ENCODE measurements at places on chromosomes 5 and 9.

- no peak for DNase-seq
Observed at GRCh38 chr5:173832386-173832785, 55.8 kb upstream of the CPEB4 start.

DNA sequence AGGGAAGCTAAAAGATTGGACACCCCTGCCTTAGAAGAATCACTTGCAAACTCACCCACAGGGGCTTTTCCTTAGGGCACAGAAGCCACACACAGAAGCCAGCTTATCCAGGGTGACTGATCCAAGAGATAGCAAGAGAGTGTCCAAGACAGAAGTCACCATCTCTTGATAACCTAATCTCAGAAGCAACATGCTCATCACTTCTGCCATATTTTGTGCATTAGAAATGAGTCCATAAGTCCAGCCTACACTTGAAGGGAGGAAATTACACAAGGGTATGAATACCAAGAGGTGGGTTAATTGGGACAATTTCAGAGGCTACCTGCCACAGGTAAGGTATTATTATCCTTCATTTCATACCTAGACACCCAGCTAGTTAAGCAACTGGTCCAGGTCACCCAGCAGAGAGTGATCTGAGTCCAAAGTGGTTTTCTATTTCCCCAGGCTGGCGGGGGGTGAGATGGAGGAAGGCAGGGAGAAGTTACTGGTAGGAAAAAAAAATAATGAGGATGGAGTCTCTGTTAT lies 3.7 kb upstream of the ERGIC1 start:
- no peak for DNase-seq

GRCh38 chr5:115641948-115642347 lies 16.1 kb upstream of the TMED7 start:
- no peak for DNase-seq

GRCh38 chr9:24351973-24352372 lies 193.7 kb downstream of the IZUMO3 start:
- DNase-seq = no peak

DNA sequence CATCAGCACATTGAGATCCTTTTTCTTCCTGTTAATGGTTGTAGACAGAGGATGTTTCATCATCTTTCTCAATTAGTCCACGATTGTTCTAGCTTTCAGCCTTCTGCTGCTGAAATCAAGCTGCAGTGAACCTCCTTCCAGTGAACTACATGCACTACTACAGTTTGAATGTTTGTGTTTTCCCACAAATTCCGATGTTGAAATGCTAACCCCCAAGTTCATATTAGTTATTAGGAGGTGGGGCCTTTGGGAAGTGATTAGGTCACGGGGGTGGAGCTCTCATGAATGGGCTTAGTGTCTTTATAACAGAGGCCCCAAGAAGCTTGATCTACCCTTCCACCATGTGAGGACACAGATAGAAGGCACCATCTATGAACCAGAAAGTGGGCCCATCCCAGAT lies 32.9 kb downstream of the NSG2 start:
- no peak for DNase-seq

DNA sequence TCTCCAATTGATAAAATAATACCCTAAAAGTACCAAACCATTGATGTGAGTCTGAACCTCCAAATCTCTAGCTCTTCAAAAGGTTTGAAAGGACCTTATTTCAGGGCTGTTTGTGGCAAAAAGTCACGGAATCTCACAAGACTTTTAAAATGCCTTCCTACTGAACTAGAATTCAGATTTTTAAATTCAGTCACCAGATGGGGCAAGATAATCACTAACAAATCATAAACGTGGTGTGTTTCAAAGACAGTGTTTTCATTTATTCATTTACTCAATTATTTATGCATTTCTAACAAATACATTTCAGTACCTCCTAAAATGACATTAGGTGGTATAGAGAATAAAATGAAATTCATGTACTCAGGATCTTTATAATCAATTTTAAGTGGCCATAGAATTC lies 68.2 kb upstream of the SMC2 start:
- DNase-seq = no peak

DNA sequence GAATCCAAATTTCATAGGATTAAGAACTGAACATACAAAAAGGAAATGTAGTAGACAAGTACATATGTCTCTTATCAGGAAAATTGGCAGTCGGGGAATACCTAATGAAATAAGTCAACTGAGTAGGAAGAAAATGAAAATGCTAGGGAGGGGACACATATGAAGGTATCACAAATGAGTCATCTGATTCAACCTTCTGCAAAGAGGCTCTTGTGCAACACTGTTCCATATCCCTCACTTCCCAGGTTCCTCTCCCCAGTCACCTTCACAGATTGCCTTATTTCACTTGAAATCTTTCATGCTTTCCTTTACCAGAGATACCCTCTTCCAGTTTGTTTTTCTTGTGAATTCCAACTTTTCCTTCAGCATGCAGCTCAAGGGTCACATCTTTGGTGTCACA lies 139.0 kb downstream of the RFX3 start:
- no peak for DNase-seq

- DNase-seq = no peak
Observed at GRCh38 chr5:132663771-132664695, 6.1 kb downstream of the IL13 start.

DNA sequence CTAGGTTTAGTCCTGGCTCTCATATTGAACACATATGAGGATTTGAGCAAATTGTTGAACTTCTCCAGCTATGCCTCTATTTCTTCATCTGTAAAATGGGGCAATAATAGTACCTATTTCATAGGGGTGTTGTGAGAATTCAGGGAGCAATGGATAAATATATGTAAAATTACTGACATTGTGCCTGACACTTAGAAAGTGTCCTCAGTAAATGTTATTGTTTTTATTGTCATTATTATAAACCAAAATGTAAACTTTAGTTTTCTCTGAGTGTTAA lies 101.7 kb downstream of the ANGPTL2 start:
- DNase-seq = no peak

- DNase-seq = no peak
Observed at GRCh38 chr5:93911609-93912008, 170.2 kb upstream of the POU5F2 start.

DNA sequence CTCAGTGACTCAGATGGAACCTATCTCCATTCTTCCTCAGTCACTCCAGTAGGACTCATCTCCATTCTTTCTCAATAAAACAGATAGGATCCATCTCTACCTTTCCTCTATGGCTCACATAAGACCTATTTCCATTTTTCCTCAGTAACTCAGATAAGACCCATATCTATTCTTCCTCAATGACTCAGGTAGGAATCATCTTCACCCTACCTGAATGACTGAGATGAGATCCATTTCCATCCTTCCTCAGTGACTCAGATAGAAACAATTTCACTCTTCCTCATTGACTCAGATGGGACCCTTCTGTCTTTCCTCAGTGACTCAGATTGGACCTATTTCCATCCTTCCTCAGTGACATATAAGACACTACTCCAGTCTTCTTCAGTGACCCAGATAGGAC lies 165.1 kb downstream of the FBXO4 start:
- no peak for DNase-seq

DNA sequence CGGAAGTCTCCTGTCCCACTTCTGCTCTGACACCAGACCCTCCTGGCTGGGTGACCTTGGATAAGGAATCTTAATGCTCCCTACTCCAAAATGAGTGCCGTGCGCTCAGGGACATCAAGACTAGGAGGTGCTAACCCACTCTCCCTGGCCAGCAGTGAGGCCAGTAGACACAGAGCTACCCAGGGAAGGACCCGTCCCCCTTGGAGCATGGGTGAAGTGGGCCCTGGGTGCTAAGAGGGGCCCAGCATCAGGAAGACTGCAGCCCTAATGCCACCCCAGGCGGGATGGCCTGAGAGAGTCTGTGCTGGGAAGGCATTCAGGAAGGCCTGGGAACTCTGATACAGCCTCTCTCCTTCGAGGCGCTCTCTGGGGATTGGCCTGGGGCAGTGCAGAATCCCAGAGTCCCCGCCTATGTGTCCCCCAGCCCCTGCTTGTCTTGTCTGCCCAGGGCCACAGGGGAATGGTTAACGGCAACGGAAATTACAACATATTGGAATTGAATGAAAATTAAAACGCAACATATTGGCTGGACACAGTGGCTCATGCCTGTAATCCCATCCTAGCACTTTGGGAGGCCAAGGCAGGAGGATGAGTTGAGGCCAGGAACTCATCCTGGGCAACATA lies 29.7 kb upstream of the RNU6ATAC start:
- DNase-seq = no peak

- DNase-seq = no peak
Observed at GRCh38 chr9:92181296-92181695, 66.1 kb upstream of the SPTLC1 start.

- DNase-seq = no peak
Observed at GRCh38 chr9:79617395-79617794, 45.6 kb downstream of the TLE4 start.

GRCh38 chr5:10303699-10304170 lies 4.0 kb downstream of the CMBL start:
- no peak for DNase-seq

DNA sequence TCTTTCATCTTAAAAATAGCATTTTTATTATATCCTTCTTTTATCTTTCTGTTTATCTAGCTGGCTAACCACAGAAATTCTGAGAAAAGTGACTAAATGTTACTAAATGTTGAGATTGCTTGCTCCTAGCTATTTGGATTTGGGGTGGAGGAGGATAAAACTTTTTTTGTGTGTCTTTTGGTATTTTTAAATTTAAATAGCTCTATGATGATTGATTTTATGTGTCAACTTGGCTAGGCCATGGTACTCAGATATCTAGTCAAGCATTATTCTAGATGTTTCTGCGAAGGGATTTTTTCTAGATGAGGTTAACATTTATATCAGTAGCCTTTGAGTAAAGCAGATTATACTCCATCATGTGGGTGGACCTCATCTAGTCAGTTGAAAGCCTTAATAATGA lies 75.0 kb downstream of the GCNT1 start:
- DNase-seq = no peak

GRCh38 chr5:176725521-176726280 lies 78.4 kb downstream of the TSPAN17 start:
- DNase-seq = no peak

DNA sequence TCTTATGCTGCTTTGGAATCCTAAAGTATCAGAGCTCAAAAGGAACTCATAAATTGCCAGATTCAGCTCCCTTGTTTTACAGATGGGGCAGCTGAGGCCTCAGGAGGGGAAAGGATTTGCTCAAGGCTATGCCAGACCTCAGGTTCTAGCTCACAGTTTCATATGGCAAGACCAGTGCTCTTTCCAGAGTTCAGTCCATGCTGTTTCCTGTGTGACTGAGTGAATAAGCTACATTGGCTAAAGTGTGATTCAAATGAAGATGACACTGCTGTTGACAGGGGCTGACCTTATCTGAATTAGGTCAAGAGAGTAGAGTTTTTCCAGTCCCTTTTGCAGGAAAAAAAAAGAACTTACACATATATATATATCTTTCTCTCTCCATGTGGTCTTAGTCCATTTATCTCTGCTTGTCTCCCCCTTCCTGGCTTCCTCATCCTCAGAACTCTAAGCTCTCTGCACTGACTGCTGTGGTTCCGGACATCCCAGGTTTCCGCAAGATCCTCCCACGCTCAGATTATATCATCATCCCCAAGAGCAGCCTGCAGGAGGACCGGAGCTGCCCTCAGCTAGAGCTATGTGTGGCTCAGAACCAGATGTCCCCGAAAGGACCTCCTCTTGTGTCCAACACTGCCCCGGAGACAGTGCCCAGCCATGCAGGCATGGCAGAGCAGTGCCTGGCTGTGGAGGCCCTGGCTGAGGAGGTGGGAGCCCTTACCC lies 9.3 kb downstream of the HMGXB3 start:
- DNase-seq = no peak

GRCh38 chr5:6540111-6540827 lies 91.6 kb downstream of the UBE2QL1 start:
- DNase-seq = no peak

DNA sequence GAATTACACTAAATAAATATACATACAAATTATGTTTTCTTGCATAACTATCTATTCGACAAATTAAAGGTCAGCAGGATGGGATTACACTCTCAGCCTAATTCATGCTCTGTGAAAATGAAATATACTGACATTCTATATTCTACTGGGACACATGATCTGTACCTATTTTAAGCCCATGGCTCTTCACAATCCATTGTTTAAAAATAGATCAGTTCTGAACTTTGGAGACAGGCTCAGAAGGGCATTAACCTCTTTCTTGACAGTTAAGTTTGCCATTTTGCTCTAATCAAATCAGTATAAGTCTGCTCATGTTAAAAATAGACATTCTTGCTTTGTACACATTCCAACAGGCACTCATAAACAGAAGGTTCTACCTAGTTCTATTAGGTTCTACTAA lies 361.2 kb downstream of the HCN1 start:
- no peak for DNase-seq

GRCh38 chr9:124708633-124709291 lies 62.3 kb downstream of the NR6A1 start:
- DNase-seq = no peak

DNA sequence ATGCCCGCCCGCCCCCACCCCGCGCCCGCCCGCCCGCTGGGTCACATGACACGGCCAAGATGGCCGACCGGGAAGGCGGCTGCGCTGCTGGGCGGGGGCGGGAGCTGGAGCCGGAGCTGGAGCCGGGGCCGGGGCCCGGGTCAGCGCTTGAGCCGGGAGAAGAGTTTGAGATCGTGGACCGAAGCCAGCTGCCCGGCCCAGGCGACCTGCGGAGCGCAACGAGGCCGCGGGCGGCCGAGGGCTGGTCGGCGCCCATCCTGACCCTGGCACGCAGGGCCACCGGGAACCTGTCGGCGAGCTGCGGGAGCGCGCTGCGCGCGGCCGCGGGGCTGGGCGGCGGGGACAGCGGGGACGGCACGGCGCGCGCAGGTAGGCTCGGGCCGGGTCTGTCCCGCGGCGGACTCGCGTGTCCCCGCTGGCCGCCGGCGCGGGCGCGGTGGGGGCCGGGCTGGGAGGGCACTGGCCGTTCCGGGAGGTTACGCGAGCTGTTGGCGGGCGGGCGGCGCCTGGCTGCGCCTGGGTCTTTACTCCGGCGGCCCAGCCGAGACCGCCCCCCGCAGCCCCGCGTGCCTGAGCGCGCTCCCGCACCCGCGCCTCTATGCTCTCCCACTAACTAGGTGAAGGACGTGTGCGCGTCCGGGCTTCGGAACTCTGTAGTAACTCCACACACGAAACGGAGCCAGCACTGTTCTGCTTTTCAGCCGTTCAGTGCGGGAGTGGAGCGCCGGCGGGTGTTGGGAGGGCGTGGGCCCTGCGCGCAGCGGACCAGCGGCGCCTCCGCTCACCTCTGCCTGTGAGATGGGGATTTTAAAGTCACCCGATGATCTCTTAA lies at the start of gene RUFY1:
Gene RUFY1, plus strand, starts transcription at position 44 of the 832 bp plus-strand sequence. Its CDS starts 16 bp downstream, at position 60.
- peak; percentile 85 for DNase-seq

GRCh38 chr9:120360046-120360445 lies 219.9 kb downstream of the CDK5RAP2 start:
- DNase-seq = no peak

Measured in HEK293T (cell line).